ENCODE measurements at places on chromosomes 5 and 9. TPM values are rescaled to one million over a fixed set of nuclear protein-coding genes. Genes with fewer than 3 reads are reported as not detected.

Gene C9orf152
- total RNA-seq: not detected

DNA sequence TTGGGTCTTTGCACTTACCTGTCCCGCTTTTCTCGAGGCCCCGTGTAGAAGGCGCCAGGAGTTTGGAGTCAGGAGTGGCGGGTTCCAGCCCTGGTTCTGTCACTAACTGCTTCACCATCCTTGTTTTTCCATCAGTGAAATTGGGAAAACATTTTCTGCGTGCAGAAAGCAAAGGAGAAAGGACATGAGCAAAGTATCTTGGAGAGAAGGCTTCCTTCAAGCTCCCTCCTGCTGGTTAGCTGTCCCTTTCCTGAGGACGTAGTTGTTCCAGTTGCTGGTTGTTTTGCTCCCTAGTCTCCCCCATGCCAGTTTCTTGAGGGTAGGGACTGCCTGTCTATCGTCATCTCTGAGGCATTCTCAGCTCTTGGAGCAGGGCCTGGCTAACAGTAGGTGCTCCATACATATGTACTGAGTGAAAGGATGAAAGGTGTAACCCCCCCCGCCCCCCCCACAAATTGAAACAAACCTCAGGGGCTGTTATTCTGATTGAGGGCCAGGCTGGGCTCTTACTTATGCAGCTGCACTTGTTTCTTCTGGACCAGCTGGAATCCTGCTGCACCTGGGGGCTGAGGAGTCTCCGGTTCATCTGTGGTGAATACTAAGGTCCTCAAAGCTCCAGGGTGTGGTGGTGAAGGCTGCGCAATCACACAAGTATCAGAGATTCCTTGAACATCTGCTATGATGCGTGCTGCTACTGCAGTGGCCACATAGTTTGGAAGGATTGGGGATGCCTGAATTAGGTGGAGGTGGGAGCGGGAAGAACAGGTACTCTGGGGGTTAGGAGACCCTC, 1.0 kb downstream of the SMIM3 start:
- no peak for DNase-seq
- no peaks in the 10 kb centered on the region for H3K27me3 ChIP-seq
- H3K4me1 ChIP-seq: peaks cover 55% of the 10 kb centered on the region
- H3K4me3 ChIP-seq: peak overlapping the region; percentile 99

Gene LHX3
- not detected for total RNA-seq

DNA sequence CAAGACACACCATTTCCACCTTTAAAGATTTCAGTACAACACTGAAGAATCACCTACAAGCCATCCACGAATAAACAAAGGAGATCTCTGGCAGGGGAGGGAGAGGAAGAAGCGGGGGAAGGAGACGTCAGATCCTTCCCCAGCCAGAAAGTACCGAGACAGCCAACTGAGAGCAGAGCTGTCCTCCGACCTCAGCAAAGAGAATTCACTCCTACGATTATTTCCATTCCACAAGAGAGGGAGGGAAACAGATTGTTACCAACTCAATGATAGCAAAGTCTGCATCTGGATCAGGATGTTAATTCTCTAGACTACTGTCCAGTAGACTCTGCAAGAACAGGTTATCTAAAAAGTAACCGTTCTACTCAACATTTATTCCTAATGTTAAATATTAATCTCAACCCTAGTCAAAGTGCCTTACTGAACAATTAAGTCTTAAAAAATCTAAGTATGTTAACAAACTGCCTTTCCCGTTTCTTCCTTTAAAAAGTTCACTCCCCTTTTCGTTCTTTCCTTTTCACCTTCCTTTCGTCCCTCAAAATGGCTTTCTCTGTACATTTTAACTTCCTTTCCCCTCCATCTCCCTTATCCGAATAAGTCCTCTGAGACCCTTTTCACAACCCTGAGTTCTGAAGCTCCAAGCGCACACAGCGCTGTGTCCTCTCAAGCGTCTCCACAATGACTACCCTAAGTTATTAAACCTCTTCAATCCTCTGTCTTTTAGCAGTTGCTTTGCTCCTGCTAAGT, 1.4 kb downstream of the CHD1 start:
- no peaks in the 10 kb centered on the region for H3K27me3 ChIP-seq
- H3K36me3 ChIP-seq: peaks cover 47% of the 10 kb centered on the region
- peak overlapping the region; percentile 93 for H3K4me3 ChIP-seq

DNA sequence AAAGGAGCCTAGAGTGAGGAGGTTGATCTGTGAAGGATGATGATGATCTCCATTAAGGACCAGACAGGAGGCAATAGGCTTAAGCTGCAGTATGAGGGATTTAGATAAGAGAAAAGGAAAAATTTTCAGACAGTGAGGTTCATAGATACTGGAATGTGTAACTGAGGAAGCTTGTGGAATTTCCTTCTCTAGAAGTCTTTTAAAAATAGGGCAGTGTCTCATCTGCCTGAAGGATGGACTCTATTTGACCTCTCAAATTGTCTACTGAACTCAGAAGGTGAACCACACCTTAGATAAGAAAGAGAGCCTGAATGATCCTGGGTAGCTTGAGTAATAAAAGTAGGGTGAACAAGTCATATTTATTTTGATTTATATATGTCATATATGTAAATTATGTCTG, 148.2 kb upstream of the CDKN2B start:
- no peak overlapping the region for H3K27ac ChIP-seq
- DNase-seq: no peak
- H3K36me3 ChIP-seq: no peaks in the 10 kb centered on the region
- H3K27me3 ChIP-seq: peaks cover 12% of the 10 kb centered on the region

Gene SPAG8
- total RNA-seq: 0.85 TPM

DNA sequence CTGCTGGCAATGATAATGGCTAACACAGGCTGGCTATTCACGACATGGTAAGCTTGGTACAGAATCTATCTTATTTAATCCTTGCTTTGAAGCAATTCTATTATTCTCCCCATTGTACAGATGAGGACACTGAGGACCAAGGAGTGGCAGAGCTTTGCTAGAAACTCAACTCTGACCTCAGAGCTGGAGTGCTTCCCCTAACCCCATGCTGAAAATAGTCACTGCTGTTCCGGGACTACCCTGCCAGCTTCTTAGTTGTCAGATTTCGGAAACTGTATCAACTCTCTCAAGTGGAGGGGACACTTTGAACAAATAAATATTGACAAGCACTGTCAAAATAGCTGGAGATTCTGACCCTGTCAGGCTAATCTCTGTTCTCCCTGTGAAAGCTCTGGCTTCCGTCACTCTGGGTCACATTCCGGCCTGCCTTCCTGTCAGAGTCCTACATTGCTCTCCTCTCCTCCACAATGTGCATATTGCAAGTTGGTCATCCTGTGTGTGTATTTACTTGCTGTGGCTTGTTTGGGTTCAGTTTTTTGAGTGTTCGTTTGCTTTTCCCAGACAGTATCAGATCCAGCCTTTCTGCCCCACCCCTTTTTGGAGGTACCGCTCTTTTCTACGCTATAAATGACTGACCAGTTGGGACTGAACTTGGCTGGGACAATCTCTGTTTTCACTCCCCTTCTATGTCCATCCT, 134.3 kb upstream of the MAP1B start:
- no peak for DNase-seq
- H3K4me3 ChIP-seq: no peak overlapping the region
- no peaks in the 10 kb centered on the region for H3K36me3 ChIP-seq
- H3K27me3 ChIP-seq: peaks cover 14% of the 10 kb centered on the region

Gene S100Z
- 1.3 TPM for total RNA-seq

Gene PCDHGA1
- total RNA-seq: 0.05 TPM

Gene LCN9
- total RNA-seq: not detected

Gene INSL4
- total RNA-seq: not detected

GRCh38 chr9:117555964-117556629, 141.2 kb upstream of the ASTN2 start:
- H3K4me1 ChIP-seq: no peaks in the 10 kb centered on the region
- H3K4me3 ChIP-seq: no peak overlapping the region
- H3K36me3 ChIP-seq: no peaks in the 10 kb centered on the region
- H3K27ac ChIP-seq: no peak overlapping the region
- DNase-seq: peak; percentile 70
- H3K27me3 ChIP-seq: peaks cover 6% of the 10 kb centered on the region

DNA sequence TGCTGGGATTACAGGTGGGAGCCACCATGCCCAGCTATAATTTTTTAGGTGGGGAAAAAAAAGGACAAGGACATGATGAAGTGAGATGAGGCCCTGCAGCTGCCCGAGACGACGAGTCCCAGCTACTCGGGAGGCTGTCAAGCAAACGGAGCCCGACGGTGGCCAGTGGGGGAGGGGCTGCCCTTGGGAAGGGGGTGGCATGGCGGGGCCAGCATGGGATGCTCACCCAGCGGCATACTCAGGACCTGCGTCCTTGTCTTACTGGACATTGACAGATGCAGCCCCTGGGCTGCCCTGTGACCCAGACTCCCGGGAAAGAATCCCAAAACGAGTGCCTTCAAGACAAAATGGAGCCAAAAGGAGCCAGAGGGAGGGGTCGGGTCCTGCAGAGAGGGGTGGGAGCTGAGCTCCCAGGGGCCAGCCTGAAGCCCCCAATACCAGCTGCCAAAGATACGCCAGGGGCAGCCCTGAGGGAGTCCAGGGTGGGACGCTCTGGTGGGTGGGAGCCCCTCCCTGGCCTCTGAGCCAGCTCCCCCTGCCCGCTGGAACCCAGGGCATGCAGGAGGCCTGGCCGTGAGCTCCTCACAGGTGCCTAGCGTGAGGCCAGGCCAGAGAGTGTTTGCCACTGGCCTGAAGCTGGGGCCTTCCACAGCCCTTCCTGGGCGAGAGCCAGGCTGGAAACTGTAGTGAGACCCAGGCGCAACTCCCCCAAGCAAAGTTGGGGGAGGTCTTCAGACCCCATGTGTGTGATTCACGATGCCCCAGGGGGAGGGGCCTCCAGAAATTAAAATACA, 15.7 kb downstream of the CCDC187 start:
- peaks cover 4% of the 10 kb centered on the region for H3K4me1 ChIP-seq
- H3K27ac ChIP-seq: no peak overlapping the region
- DNase-seq: no peak
- H3K4me3 ChIP-seq: no peak overlapping the region
- H3K36me3 ChIP-seq: no peaks in the 10 kb centered on the region

Gene NACC2
- 4.2 TPM for total RNA-seq

GRCh38 chr9:138044485-138045383, 167.2 kb downstream of the CACNA1B start:
- peaks cover 10% of the 10 kb centered on the region for H3K27me3 ChIP-seq
- DNase-seq: no peak
- no peaks in the 10 kb centered on the region for H3K36me3 ChIP-seq

- H3K27me3 ChIP-seq: peaks cover 28% of the 10 kb centered on the region
- H3K27ac ChIP-seq: no peak within 1 kb of the TSS
- DNase-seq: peak; percentile 70
- peaks cover 12% of the 10 kb centered on the region for H3K4me1 ChIP-seq
- H3K4me3 ChIP-seq: peak within 1 kb of the TSS; percentile 21
These were observed at the start of gene NXNL2 for GRCh38 chr9:88534456-88535225. Gene NXNL2, plus strand, starts transcription at chr9:88535178. Its CDS starts 257 bp downstream, at chr9:88535435.

DNA sequence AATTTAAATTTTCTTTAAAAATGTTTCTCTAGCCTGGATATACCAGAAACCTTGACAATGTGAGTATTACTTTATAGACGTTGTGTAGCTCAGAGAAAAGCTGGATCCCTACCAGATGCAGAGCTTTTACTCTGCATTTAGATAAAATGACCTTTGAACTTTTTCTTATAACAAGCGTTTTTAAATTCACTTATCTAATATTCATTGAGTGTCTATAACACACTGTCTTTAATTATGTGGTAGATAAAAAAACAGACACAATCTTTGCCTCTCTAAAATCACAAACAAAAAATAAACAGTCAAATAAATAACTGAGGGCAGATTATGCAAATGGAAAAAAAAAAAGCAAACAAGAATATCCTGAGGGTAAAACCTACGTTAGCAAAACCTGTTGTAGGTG, 773.6 kb downstream of the CDH12 start:
- no peak overlapping the region for H3K4me3 ChIP-seq
- no peaks in the 10 kb centered on the region for H3K36me3 ChIP-seq
- H3K27ac ChIP-seq: no peak overlapping the region
- H3K27me3 ChIP-seq: no peaks in the 10 kb centered on the region
- DNase-seq: no peak
- H3K4me1 ChIP-seq: no peaks in the 10 kb centered on the region

Gene SLC6A3
- not detected for total RNA-seq

Gene TMEM215
- not detected for total RNA-seq

- DNase-seq: no peak
- peaks cover 37% of the 10 kb centered on the region for H3K27me3 ChIP-seq
- H3K4me1 ChIP-seq: no peaks in the 10 kb centered on the region
- no peak overlapping the region for H3K4me3 ChIP-seq
- H3K36me3 ChIP-seq: no peaks in the 10 kb centered on the region
These were observed 20.2 kb upstream of the AGXT2 start for GRCh38 chr5:35067985-35068384.

Gene GDNF
- total RNA-seq: not detected

- peak overlapping the region; percentile 89 for H3K27ac ChIP-seq
- peaks cover 32% of the 10 kb centered on the region for H3K36me3 ChIP-seq
- H3K27me3 ChIP-seq: no peaks in the 10 kb centered on the region
- H3K4me3 ChIP-seq: peak overlapping the region; percentile 49
- peaks cover 61% of the 10 kb centered on the region for H3K4me1 ChIP-seq
- DNase-seq: peak; percentile 74
These were observed 21.1 kb upstream of the TERT start for GRCh38 chr5:1315709-1316587.

DNA sequence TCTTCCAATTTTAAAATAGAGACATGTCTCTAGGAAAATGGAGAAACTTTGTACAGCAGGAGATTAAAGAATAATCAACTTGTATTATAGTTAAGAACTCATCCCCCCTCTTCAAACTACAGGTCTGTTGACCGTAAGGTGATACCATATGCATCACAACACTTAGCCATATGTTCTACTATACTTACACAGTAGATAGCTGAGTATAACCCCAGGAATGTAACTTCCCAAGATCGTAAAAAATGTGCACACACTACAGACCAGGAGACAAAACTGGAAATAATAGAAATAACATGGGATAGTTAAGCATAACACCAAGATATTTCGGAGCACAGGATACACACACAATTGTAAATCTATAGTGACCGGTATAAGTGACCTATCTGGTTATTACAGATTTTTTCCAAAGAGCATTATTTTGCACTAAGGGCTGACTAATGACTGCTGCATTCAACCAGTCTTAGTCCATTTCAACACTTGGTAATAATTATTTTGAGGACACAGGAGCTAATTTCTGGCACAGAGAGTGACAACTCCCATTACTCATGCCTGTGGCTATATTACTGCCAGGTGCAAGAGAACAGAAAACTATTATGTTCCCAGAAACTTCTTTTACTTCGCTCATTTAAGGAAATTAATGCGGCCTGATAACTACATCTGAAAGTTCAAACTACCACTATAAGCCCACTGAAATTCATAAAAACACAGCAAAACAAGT, 15.4 kb upstream of the ZNF622 start:
- no peak for DNase-seq
- H3K36me3 ChIP-seq: peaks cover 24% of the 10 kb centered on the region
- H3K27me3 ChIP-seq: no peaks in the 10 kb centered on the region
- no peak overlapping the region for H3K4me3 ChIP-seq
- H3K4me1 ChIP-seq: no peaks in the 10 kb centered on the region

- peaks cover 4% of the 10 kb centered on the region for H3K27me3 ChIP-seq
- peaks cover 3% of the 10 kb centered on the region for H3K36me3 ChIP-seq
- DNase-seq: no peak
- H3K4me3 ChIP-seq: no peak overlapping the region
- H3K4me1 ChIP-seq: no peaks in the 10 kb centered on the region
- no peak overlapping the region for H3K27ac ChIP-seq
These were observed 7.9 kb downstream of the PLK2 start for GRCh38 chr5:58451732-58452565.

Gene PKD2L2
- not detected for total RNA-seq

- H3K4me3 ChIP-seq: no peak overlapping the region
- no peaks in the 10 kb centered on the region for H3K27me3 ChIP-seq
- H3K27ac ChIP-seq: no peak overlapping the region
- DNase-seq: no peak
- H3K4me1 ChIP-seq: no peaks in the 10 kb centered on the region
- H3K36me3 ChIP-seq: no peaks in the 10 kb centered on the region
These were observed 226.5 kb upstream of the NREP start for GRCh38 chr5:111983459-111983858.

Measured in activated CD4-positive, alpha-beta T cell treated with anti-CD3 and anti-CD28 coated beads for 36 hours (primary cell).